ENCODE measurements at places on chromosomes 6 and 20.

DNA sequence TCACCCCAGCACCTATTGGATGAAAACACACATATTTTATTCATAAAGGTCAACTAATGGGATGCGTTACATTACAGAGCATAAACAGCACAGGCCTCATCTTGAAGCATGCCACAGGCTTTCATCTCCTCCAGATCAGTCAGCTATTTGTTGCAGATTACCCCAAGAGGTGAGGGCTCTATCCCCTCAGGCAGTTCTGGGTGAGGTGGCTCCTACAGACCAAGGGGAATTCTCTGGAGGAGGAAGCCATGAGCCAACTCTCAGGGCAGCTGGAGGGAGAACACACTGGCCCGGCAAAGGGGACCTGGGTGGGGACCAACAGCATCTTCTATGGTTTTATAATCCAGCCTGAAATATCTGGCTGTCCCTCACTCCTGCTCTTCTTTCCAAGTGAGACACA lies 126.4 kb upstream of the BTBD3 start:
- no peak for DNase-seq

DNA sequence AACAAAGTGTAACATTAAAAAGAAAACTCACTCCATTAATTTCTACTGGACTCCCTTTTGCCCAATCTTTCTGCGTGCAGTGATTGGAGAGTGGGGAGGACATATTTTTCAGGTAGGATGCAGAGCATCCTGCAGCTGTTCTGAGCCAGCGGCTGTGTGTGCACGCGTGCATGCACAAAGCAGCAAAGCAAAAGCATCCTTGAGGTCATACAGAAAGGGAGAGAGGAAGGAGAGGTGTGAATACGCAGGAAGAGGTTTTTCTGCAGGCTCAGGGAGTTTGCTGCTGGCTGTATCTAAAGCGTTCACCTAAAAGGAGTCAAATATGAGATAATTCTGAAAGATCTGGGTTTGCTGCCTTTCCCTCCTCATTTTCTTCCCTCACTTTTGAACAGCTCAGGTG lies 108.4 kb downstream of the HUS1B start:
- no peak for DNase-seq

- peak; percentile 25 for DNase-seq
These were observed 7.5 kb upstream of the BFSP1 start for GRCh38 chr20:17538517-17539170.

DNA sequence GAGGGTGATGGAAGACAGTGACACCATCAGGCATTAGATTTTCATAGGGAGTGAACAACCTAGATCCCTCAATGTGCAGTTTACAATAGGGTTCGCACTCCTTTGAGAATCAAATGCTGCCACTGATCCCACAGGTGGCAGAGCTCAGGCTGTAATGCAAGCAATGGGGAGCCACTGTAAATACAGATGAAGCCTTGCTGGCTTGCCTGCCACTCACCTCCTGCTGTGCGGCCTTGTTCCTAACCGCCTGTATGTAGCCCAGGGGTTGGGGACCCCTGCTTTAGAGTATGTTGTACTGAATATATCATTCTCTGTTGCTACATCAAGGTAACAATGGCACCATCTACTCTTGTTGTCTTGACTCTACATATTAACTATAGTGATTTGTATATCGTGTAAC lies 37.1 kb downstream of the TPD52L1 start:
- DNase-seq: no peak

DNA sequence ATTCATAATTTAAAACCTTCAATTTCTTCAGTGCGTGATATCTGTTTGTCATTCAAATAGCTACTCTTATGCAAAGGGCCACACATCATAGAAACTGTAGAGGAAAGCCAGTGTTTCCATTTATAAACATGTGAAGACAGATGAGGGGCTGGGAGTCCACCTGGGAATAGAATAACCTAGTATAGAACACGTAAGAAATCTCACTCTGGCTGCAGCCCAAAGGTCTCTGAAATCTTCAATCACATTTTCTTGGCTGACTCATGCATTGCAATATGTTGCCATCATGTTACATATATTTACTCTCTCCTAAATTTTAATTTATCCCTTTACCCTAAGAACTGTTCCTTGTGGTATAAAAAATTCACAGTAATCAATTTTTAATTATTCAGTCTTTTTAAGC lies 123.2 kb downstream of the ELOVL4 start:
- no peak for DNase-seq

- peak; percentile 64 for DNase-seq
These were observed 95.5 kb upstream of the SCGN start for GRCh38 chr6:25556516-25556915.

DNA sequence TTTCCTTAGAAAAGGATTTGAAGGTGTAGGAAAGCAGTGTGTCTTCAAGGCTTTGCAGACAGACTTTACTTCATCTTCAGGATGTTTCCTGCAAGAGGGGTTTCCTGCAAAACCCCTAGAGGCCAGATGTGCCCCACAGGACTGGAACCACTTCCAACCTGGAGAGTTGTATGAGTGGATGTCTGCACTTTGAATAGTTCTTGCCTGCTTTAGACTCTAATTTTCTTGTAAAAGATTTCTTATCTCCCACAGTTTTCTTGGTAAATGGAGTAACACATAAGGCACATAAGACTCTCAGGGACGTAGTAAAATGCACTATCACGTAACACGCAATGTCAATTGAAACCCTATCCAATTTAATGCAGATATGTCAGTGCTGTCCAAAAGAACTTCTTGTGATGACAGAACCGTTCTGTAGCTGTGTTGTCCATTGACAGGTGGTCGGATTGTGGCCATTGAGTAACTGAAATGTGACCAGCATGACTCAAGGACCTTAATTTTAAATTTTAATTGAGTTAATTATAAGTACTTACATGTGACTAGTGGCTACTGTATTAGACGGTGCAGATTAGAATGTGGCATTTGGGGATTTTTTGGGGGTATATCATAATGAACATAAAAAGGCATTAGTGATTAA lies 118.7 kb downstream of the JARID2 start:
- no peak for DNase-seq

GRCh38 chr6:167767715-167768107 lies 59.0 kb upstream of the AFDN start:
- DNase-seq: no peak

DNA sequence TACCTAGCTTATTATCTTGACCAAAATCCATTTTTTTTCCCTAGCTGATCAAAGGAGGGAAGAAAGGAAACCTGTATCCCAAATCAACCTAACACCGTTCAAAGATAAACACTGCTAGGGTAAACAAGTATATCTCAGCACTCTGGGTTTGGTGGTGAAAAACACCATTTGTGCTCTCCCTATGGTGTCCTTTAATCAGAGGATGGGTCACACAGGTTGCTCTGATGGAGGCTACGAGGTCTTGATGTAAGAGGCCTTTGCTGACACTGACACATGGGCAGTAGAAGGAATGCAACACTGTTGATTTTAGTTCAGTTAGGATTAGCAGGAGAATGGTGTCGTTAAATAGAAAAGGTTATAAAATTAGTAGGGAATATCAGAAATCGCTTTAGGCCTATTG lies 179.3 kb downstream of the HDGFL1 start:
- no peak for DNase-seq

GRCh38 chr6:100065348-100065747 lies 71.3 kb upstream of the MCHR2 start:
- no peak for DNase-seq

- no peak for DNase-seq
These were observed 101.2 kb upstream of the COL21A1 start for GRCh38 chr6:56348578-56348977.

- no peak for DNase-seq
These were observed 51.6 kb downstream of the RFX6 start for GRCh38 chr6:116928677-116929076.

- no peak for DNase-seq
These were observed 256.1 kb upstream of the KCNQ5 start for GRCh38 chr6:72365773-72366172.

DNA sequence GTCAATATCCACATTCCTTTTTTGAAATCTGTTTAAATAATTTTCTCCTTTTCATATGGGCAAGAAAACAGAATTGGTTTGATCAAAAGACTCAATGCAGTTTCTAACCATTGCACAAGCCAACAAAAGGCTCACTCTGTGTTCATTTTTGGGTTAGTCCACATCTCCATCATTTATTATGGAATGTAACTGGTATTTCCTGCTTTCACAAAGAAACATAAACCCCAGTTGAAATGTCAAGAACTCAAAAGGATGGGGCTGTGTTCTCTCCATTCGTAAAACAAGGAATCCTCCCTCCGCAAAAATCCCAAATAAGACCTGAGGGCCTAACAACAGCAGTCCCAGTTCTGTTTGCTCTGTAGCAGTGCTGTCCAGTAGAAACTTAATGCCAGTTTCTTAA lies 420.9 kb downstream of the GJA1 start:
- no peak for DNase-seq

GRCh38 chr6:162887981-162888689 lies 160.4 kb downstream of the PACRG start:
- no peak for DNase-seq

DNA sequence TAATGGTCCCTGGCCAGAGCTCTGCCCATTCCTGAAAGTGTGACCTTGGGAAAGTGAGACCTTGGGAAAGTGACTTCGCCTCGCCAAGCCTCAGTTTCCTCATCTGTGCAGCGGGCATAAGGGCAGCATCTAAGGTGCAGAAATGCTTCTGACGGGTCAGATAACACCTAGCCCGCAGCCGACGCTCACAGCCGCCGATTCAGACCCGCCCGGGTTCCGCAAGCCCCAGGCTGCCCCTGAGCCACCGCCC lies 486 bp downstream of the FKBP1A start:
- DNase-seq: no peak

DNA sequence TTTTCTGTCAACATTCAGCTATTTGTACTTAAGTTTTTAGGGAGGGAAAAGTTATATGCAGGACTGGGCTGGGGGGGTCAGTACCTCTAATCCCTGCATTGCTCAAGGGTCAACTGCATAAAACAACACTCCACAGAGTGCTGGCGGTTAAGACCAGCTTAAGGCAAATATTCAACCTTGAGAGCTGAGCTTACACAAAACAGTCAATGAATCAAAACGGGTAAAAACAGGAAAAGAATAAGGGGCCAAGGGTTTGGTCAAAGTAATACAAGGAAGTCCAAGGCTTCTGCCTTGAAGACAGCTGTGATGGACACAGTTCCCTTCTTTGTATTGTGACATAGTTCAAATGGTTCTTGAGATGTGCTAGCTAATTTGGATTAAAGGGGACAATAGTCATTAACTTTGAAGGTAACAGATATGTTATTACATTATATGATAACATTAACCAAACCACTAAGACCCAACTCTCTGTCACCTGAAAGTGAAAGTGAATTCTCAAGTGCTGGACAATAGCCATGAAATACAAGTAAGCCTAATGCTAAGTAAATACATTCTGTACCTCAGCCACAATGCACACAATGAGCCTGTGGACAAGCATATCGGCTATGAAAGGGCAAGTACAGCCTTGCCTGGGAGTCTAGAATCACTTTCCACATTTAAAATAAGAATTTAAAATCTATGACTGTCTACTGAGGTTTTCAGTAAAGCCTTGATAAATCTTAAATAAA lies 106.8 kb downstream of the PDE10A start:
- peak; percentile 86 for DNase-seq

DNA sequence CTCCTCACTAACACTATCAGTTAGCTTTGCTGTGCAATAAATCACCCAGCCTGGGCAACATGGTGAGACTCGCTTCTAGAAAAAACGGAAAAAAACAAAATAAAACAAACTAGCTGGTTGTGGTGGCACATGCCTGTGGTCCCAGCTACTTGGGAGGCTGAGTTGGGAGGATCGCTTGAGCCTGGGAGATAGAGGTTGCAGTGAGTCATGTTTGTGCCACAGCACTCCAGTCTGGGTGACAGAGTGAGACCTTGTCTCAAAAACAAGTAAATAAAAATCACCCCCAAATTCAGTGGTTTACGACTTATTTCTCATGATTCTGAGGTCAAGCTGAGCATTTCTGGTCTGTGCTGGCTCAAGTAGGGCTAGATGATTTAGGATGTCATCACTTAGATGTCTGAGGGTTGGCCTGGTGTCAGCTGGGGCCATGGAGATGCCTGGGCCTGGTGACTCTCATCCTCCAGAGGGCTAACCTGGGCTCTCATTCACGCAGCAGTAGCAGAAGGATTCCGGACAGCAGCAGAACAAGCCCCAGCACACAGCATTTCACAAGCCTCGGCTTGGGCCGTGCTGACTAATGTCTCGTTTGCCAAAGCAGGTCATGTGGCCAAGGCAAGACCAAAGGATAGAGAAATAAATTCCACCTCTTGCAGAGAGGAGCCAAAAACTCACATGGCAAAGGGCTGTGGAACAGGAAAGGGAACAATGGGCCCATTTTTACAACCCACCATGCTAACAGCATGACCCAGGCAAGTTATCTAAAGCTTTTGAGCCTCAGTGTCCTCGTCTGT lies 32.5 kb downstream of the MGME1 start:
- no peak for DNase-seq

DNA sequence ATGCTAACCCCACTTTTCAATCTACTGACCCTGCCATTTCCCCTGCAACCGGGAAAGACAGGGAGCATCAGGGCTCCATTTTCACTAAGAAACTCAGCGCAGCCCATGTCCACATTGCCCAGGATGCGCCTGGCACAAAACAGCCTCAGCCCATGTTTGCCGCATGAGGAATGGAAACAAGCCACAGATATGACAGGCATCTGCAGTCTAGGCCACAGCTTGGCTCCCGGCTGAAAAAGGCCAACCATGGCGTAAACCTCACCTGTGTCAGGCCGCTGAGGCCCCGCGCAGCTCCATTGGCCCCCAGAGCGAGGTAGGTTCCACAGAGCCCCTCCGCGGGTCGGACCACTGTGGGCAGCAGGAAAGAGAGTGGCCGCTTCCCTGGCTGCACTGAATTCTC lies 21.7 kb downstream of the GGT7 start:
- no peak for DNase-seq

- DNase-seq: no peak
These were observed 16.4 kb downstream of the RNF217 start for GRCh38 chr6:124978451-124979293.
